Breast epithelium (tissue), 4 donors: ENCODE measurements at places on chromosomes 6 and 20. TPM values are rescaled to one million over a fixed set of nuclear protein-coding genes. Genes with fewer than 3 reads are reported as not detected.

GRCh38 chr6:13072686-13073347, 255.5 kb downstream of the TBC1D7 start:
- DNase-seq: no peak

- no peak for DNase-seq
These were observed 241.6 kb downstream of the PHACTR1 start for GRCh38 chr6:12958052-12958706.

DNA sequence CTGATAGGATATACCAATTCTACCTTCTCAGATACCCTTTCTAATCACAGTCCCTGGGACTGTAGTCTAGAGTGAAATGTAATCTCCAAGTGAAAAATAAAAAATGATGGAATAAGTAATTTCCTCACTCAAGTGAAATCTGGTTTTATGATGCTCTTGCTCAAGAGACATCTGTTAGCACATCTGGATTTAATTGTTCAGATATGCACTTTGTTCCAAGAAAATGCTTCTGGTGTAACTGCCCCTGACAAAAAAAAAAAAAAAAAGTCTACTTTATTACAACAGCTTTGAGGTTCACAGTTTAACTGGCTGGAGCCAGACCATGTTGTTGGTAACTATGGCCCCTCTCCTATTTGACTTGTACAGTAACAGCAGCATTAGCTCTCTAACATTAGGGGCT, 251.8 kb downstream of the BTBD9 start:
- DNase-seq: no peak

DNA sequence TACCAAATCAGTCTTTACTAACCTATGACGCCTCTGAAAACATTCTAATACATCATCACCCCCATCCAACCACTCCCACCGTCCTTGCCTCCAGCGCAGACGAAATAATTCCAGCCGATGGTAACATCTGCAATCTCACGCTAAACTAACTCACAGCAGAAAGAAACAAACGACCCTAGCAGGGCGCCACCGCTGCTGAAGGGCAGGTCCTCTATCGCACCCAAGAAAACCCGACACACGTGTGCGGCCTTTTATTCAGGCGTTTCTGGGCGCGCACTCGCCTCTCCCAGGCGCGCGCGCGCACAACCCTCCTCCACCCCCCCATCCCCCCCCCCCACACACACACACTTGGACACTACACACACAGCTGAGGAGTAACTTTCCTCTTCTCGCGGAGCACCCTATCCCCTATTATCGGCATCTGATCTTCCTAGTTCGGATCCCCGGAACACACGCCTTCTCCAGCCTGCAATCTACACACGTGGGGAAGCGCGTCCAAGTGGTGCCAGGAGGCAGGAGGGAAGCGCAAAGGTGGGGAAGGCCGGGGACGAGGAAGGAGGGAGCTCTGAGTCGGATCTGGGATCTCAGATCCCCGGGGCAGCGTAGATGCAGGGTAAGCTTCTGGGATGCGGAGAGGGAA, 1.4 kb downstream of the GFOD1 start:
- no peak for DNase-seq

DNA sequence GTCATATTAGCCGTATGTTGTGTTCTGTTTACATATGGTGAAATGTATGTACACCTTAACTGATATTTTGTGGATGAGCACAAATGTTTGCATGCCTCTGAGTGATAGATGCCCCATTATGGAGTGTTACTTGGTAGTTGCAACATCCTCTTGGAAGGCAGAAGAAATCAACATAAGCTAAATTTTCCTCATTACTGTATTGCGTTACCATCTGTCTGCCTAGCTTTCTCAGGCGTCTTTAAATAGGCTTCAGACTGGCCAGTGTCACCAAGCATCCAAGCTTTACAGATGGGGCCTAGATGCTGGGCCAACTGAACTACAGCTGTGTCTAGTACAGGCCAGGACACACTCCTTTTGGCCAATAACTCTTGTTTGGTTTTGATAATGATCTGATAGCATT, 250.6 kb downstream of the SAMD5 start:
- no peak for DNase-seq

DNA sequence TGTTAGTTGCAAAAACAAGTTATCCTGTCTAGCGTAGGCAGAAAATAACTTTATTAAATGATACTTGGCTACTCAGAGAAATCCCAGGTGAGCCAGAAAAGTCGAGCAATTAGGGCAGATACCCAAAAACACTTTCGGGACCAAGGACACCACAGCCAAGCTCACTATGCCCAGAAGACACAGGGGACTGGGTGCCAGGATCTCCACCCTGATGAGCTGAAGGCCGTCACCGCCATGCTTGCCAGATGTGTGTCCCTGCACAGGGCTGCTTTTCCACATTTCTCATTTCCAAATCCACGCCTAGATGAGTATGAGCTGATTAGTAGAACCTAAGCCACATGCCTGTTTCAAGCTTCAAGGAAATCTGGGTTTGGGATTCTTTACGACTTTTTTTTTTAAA, 214.0 kb upstream of the SMLR1 start:
- no peak for DNase-seq

GFRA4 gene
- not detected for total RNA-seq

BCAS1 gene
- not detected for total RNA-seq

ADGRG6 gene
- total RNA-seq: 28.5 TPM
